Neural crest cell (in vitro differentiated cells): ENCODE measurements at places on chromosomes 5 and 9. TPM values are rescaled to one million over a fixed set of nuclear protein-coding genes. Genes with fewer than 3 reads are reported as not detected.
A peak's percentile ranks its signal among the peaks of the same experiment; 100 is the strongest.

- DNase-seq, result no peak
Measured at GRCh38 chr5:31504529-31504928, 27.4 kb downstream of the DROSHA start.

DNA sequence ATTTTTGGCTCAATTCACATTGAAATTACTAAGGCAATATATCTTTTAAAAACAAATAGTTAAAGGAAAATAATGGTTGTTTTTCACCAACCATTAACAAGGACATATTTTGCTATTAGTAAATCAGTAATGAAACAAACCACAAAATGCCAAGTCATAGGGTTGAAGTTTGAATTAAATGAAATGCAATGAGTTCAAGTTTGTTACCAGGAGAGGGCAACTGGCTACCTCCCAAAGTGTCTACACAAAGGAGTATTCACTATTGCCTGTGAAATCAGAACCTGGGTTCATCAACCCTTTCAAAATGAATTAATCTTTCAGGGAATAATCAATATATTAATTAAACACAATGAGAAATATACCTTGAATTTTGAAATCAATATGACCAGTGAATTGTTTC lies 138.4 kb upstream of the DMRTA1 start:
- no peak for DNase-seq

ZBTB26 gene
- 13.2 and 13.5 TPM in 2 replicates for total RNA-seq

- DNase-seq, result no peak
Measured at GRCh38 chr9:103245369-103245768, 250.2 kb downstream of the CYLC2 start.

DNA sequence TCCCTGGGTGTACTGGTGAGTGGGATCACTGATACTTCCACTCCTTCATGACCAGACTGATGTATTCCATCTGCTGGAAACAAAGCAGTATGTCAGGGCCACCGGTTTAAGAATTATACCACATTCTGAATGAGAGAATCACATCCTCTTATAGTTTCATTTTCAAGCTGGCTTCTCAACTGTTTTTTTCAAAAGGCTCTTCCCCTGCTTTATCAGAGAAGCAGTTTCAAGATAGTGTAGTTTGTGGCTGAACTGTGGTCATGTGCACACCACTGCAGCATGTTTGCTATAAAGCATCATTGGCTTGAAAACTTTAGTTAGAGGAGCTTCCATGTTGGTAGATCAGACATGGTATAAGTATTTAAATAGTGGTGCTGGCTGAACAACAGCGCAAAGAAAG lies 450.5 kb upstream of the CDH10 start:
- no peak for DNase-seq

DNA sequence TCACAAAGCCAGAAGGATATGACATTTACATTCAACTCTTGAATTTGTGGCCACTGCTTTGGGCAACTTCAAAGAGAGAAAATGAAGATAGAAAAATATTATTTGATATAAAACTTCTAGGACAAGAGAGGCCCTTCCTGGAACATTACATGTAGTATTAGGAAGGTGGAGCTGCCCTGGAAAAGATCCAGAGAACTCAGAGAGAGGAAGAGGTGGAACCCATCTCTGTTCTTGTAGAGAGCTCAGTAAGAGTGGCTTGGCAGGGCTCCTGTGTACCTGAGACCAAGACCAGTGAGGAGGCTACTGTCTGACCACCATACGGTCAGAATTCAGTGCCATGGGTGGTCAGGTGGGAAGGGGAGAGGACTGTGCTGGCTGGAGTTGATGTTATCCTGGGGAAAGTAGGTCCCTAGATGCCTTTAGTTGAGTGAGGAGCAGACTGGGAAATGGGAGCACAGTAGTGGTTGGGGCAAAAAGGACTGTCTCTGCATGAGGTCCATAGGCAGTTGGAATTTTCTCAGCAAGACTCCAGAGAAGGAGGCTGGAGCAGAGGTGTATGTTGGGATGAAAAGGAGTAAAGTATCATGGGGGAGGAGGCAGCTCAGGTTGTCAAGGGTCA lies 7.6 kb downstream of the TGFBI start:
- DNase-seq, result no peak

- peak; percentile 36 for DNase-seq
Measured at GRCh38 chr9:134163371-134164196, 780 bp downstream of the RNU6ATAC start.

NUP155 gene
- total RNA-seq, result 66.3 and 72.6 TPM in 2 replicates

- DNase-seq, result no peak
Measured at GRCh38 chr5:128566178-128566577, 28.1 kb upstream of the FBN2 start.

HAPLN1 gene
- total RNA-seq, result 0.75 and 1.4 TPM in 2 replicates

- no peak for DNase-seq
Measured at GRCh38 chr5:158654415-158654814, 445.3 kb downstream of the EBF1 start.

- no peak for DNase-seq
Measured at GRCh38 chr5:142007237-142007544, 5.6 kb downstream of the GNPDA1 start.

PTGES gene
- total RNA-seq, result 1.1 and 1.2 TPM in 2 replicates

CAMK2A gene
- total RNA-seq, result 0.30 and 0.59 TPM in 2 replicates

C5orf63 gene
- 2.3 and 3.0 TPM in 2 replicates for total RNA-seq

GAS1 gene
- total RNA-seq, result 23.3 and 24.6 TPM in 2 replicates

ATOX1 gene
- total RNA-seq, result 82.4 and 84.6 TPM in 2 replicates

GRCh38 chr5:39256477-39257235 lies 37.3 kb upstream of the FYB1 start:
- no peak for DNase-seq
